Stimulated activated CD8-positive, alpha-beta memory T cell treated with anti-CD3 and anti-CD28 coated beads, Interleukin-4, amount 100 ng/mL, for 24 hours (primary cell): ENCODE measurements at places on chromosomes 1 and 21.

DNA sequence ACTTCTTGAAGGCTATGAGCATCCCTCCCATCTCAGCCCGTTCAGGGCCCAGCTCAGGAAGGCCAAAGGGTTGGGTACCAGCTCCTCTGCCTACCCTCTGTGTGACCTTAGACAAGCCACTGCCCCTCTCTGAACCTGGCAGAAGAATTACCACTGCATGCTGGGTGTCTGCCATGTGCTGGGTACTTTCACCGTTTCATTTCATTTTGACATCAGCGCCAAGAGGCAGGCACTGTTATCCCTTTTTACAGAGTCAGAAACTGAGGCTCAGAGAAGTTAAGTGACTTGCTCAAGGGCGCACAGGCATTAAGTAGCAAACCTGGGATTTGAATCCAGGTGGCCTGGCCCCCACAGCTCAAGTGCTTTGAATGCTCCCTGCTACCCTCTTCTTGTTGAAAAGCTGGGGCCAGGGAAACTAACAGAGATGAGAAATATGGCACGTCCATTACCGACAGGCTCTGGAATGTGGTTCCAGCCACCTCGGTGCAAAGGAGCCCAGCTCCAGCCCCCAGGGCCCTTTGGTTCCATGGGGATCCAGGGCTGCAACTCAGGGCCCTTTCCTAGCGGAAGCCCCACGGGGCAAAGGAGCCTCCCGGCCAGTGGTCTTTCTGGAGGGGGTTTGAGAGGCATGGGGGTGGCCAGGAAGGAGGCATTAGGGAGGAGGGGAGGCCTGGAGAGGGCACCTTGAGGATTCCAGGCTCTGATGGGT, 6.5 kb downstream of the TMEM82 start:
- no peak for DNase-seq

DNA sequence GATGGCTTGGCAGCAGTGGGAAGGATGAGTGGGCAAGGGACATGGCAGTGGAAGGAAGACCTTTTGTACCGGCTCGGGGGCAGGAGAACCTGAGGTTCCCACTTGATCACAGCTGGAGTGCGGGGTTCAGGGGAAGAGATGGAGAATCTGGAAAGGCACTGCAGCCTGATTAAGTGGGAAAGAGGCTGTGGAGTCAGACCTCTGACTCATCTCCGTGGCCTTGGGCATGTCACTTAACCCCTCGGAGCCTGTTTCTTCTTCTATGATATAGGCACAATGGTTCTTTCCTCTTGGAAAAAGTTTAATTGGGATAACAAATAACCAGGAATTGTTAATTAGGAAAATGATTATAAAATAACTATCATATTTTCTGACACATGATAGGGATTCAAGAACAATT, 13.1 kb upstream of the TMEM61 start:
- no peak for DNase-seq

DNA sequence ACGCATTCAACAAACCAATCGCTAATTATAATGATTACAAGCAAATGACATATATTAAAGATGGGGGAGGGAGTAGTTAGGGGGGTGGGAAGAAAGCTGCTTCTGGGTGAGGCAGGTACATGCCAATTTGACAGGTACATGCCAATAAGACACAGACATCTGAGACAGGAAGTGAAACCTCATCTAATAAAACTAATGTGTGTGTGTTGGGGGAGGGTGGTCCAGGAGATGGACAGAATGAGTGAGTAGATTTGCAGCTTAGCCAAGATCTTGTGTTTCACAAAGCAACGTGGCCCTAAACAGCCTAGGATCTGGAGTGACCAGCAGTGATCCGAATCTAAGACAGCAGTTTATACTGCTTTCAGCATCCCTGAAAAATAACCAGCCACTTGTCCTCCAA, 10.8 kb downstream of the CFAP45 start:
- DNase-seq: no peak

DNA sequence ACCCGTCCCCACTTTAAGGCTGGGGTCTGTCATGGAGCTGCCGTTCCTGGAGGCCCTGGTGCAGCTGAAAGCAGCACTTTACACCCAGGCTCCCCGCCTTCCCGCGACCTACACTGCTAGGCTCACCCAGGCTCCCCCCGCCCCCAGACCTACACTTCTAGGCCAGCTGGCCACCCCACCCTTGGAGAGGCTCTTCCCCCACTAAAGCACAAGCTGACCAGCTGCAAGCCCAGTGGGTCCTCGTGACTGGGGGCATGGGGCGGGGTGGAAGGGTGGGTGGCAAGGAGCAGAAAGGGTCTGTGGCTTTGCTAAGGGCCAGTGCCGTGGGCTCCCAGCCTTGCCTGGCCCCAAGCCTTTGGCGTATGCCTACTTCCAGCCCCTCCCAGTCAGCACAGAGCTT, 9.7 kb upstream of the ARHGEF16 start:
- DNase-seq: no peak

- DNase-seq: no peak
These were observed 135.6 kb downstream of the GPATCH2 start for GRCh38 chr1:217495249-217495648.

- DNase-seq: no peak
These were observed 138.4 kb upstream of the BACE2 start for GRCh38 chr21:41029571-41029970.

GRCh38 chr1:18001725-18002124, 105.9 kb upstream of the IGSF21 start:
- no peak for DNase-seq

- no peak for DNase-seq
These were observed 20.3 kb downstream of the NIPAL3 start for GRCh38 chr1:24435782-24436365.
